Endothelial cell of umbilical vein (primary cell): ENCODE measurements at places on chromosomes 4 and X.

DNA sequence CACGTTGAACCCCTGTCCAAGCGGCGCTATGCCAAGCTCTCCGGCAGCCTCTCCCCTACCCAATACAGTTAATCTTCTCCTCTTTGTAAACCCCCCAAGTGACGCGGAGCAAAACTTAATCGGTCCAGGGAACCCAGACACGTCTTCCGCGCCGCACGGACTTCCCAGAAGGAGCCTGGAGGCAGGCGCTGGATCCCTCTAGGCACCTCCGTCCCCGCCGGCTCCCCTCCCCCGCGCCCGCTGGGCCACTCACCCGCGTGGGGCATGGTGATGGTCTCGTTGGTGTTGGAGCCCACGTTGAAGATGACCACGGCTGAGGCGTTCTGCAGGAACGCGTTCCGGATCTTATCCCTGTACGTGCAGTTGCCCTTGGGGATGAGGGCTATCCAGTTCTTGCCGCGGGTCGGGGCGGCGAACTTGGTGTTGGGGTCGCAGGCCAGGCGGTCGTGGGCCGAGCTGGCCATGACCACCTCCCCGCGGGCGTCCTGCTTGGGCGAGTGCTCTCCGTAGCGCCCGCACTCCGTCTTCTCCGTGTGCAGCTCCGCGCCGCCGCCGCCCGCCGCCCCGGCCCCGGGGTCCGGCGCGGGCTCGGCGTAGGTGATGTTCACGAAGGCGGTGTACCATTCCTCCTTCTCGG, 1.1 kb downstream of the RNF150 start:
- DNase-seq = peak; percentile 30

GRCh38 chr4:57369446-57369845, 259.3 kb upstream of the IGFBP7 start:
- no peak for DNase-seq

GRCh38 chr4:8904666-8905065, 33.0 kb upstream of the HMX1 start:
- DNase-seq = no peak

GRCh38 chrX:13473442-13474163, 95.8 kb upstream of the EGFL6 start:
- DNase-seq = peak; percentile 11

DNA sequence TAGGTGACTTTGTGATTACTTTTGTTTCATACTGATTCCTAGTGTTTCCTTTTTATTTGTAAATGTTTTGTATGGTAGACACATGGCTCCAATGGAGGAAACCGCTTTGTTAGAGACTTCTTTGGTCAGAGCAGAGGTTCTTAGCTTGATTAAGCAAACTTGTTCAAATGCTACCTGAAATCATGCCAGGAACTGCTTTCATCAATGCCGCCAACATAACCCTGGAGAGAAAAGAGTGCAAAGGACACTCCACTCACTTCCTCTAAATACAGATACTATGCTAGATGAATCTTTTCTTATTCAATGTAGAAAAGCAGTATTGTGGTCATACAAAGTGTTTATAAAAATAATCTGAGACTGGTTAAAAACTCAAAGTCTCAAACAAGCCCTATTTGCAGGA, 25.7 kb upstream of the COX7B2 start:
- no peak for DNase-seq

DNA sequence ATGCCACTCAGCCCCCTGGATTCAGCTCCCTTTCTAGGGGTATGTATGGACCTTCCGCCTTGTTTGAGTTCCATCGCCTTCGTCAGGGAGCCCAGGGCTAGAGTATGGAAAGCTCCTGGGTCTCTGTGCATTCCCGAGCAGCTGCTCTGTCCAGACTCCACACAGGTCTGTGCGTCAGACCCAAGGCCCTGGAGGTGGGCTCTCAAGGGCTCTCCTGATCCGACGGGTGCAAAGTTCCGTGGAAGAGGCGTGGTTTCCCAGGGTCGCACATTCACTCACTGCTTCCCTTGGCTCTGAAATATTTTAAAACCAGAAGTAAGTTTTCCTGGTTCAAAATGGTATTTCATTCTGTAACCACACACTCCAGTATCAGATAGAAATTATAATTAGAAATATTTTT, 863.2 kb downstream of the TRIML1 start:
- no peak for DNase-seq

- peak; percentile 7 for DNase-seq
Observed at GRCh38 chrX:27767387-27767786, 40.4 kb upstream of the MAGEB10 start.

DNA sequence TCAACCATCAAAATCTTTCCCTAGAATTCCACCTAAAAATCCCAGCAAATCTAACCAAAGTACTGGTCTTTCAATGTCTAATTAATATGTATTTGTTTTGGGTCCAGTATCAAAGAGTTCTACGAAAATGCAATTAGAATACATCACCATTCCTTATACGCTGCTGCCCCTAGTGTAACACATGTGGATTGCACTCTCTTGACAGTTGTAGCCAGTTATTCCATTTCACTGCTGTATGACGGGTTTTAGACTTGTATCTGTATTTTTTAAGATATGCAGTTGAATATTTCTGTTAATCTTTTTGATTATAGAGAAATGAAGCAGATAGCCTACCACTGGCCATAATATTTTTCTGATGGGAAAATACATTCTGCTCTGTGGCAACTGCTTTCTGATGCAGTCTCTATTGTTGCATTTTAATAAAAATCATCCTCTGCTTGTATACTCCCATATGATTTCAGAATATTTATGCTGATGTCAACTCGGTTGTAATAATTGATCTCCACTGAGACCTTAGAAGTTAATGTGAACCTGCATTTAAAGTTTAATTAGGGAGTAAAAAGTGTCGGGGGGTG, 17.1 kb upstream of the PAGE2B start:
- peak; percentile 65 for DNase-seq

DNA sequence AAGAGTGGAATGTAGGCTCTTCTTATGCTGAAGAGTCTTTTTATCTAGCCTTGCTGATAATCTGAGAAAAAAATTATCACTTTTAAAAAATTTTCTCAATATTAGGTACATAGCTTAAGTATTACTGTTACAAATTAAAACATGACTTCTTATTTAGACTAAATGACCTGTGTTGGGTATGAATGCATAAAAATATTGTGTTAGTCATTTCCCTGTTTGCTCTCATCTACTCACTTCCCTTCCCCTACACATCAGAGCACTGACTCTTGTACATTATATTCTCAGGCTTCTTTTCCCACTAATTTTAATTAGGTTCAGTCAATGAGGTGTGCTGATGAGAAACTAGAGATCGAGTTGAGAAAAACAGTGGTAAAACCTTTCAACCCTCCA, 881.0 kb downstream of the PCDH18 start:
- peak; percentile 73 for DNase-seq

GRCh38 chr4:38911257-38911656, 43.7 kb downstream of the FAM114A1 start:
- no peak for DNase-seq

GRCh38 chr4:76569225-76569624, 134.2 kb downstream of the SHROOM3 start:
- no peak for DNase-seq

- no peak for DNase-seq
Observed at GRCh38 chrX:17038277-17038676, 91.8 kb downstream of the REPS2 start.

DNA sequence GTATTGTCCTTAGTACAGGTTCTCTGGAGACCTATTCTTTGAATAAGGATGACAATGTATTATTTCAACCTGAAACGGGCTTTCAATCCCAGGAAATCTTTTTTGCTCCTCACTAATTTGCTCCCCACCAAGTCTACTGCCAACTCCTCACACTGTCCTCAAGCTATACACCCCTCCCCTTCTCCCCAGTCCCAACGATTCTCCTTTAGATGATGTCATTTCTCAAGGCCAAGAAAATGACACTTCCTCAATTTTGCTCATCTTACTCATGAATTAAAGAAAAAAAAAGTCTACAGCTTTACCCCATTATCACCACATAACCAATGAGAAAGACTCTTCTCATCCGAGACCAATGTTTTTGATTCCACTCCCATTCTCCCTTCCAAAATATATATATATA, 20.6 kb downstream of the AP1S2 start:
- no peak for DNase-seq

DNA sequence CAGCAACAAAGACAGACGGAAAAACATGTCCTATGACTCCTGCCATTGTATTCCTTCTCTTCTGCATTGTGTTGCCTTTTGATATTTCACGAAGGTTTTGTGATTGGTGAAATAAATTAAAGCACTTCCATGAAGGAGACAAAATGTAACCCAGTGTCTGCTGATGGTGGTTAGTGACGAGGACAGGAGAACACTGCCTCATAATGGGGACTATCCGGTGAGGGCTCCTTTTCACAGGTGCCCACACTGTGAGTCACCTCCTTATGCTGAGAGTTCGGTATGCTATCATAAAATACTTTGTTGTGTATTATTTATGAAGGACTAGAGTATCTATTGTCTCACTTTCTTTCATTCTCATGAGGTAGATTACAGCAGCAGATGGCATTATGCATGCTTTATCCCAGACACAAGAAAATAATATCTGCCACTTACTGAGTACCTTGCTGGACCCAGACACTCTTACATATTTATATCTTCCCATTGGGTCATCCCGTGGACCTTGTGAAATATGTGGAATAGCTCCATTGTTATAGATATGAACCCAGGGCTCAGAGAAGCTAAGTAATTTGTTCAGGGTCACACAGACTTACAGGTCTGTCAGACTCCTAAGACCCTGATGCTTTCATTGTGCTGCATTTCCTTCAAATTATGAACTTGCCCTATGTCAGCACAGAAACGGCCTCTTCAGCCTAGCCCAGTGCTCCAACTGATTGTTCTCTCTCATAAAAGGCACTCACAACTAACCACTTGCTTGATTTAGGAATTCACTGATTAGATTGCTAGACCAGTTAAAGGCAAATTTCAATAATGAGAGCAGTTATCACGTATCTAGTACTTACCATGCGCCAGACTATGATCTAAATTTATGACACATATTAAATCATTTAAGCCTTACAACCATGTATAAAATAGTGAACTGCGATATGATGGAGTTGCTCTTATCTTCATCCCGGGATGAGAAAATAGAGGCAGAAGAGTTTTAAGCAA, 31.2 kb downstream of the PLS3 start:
- peak; percentile 63 for DNase-seq

DNA sequence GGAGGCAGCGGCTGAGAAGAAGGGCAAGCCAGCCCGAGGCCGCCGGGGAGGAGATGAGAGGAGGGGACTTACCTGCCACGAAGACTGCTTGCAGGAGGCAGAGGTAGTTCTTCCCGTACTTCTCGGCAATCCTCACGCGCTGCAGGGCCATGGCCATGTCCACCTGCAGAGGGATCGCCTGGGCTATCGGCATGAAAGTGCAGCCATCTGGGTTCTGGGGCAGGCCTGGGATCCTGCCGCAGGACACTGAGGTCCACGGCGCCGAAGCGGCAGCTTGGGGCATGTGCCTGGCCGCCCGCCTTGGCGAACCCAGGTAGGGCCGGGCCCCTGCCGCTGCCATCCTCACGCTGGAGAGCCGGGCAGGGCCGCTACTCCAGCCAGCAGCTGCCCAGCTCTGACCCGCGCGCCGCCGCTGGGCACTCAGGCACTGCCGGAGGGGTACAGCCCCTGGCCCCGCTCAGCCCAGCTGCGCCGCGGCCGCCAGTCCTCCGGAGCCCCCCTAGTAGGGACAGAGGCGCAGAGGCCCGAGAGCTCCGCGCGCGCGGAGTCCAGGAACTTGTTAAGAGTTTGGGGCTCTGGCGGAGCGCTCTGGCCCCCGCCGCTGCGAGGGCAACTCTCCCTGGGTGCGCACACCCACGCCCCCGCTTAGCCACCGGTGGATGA, 16.0 kb downstream of the MCF2 start:
- DNase-seq = peak; percentile 1

DNA sequence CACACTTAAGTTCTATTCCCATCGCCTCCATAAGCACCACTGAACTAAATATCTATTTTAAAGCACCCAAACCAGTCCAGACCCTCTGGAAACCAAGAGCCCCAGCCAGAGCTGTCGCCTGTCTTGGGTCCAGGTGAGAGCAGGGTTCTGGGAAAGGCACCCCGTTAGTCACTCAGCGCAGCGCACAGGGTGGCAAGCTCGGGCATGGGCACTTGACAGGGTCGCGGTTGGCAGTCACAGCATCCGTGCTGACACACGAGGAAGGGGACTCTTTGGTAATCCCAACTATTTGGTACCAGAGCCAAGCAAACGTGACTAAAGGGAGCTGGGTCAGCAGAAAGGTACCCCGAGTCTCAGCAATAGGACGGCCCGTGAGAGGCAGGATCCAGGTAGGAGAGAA, 24.3 kb upstream of the ETNPPL start:
- DNase-seq = no peak

GRCh38 chr4:129455482-129455881, 359.5 kb downstream of the C4orf33 start:
- peak; percentile 90 for DNase-seq
